ENCODE measurements at places on chromosomes 7 and 10.

GRCh38 chr10:42989481-42989921 is 87.4 kb upstream of the RET start:
- no peak for DNase-seq

DNA sequence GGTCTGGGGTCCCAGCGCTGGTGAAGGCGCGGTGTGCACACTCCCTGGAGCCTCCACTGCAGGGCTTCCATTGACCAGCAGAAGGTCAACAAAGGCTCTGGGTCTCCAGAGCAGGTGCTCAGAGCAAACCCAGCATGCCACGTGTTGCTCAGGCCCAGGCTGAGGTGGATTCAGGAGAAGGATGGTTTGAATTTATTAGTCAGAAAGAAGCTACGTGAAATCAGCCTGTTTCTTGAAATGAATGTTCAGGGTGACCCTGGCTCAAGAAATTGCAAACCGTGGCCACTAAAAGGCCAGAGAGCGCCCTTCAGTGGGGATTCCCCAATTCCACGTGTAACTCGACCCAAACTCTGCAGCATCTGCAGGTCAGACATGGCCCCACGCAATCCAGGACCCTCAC is 82.7 kb upstream of the PFKP start:
- no peak for DNase-seq

- DNase-seq: peak; percentile 50
Measured at GRCh38 chr7:74656441-74656836, 1.1 kb upstream of the GTF2I start.

- DNase-seq: no peak
Measured at GRCh38 chr7:87715545-87715944, 87.3 kb downstream of the RUNDC3B start.

DNA sequence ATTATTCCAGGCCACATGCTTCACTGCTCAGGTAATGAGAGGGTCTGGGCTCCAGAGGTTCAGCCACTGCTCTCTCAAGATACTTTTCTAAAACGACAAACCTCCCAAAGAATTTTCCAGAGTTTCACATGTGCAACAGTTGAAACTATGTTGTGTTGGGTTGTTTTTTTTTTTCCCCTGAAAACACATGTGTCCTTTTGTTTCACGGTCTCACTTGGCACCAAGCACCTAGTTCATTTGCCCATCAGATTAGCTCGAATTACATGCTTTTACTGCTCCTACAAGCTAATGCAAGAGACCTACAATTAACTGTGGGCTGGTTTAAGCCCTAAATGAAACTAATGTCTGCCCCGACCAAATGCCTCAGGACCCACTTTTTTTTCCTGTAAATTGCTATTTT is 313.3 kb downstream of the FGFR2 start:
- no peak for DNase-seq

GRCh38 chr7:150401424-150401790 is 22.3 kb downstream of the ZNF775 start:
- DNase-seq: no peak

GRCh38 chr7:27947586-27948278 is 207.8 kb downstream of the TAX1BP1 start:
- no peak for DNase-seq

DNA sequence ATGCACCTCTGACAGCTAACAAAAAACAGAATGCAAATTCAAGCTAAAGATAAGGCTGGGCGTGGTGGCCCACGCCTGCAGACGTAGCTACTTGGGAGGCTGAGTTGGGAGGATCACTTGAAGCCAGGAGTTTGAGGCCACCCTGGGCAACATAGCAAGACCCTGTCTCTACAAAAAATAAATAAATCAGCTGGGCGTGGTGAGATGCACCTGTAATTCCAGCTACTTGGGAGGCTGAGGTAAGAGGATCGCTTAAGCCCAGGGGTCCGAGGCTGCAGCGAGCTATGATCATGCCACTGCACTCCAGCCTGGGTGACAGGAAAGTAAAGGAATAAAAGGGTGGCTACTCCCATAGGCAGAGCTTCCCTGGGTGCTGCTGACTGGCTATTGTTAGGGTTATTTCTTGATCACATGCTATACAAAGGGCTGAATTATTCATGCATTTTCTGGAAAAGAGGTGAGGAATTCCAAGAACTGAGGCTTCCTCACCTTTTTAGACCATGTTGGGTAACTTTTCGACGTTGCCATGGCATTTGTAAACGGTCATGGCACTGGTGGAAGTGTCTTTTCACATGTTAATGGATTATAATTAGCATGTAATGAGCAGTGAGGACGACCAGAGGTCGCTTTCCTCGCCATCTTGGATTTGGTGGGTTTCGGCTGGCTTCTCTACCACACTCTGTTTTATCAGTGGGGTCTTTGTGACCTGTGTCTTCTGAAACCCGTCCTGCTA is 6.9 kb upstream of the PSMG3 start:
- DNase-seq: no peak
